ENCODE measurements at places on chromosomes 7 and 10. TPM values are rescaled to one million over a fixed set of nuclear protein-coding genes. Genes with fewer than 3 reads are reported as not detected.

- DNase-seq: no peak
Measured at GRCh38 chr7:92827464-92828120, 8.8 kb downstream of the CDK6 start.

DNA sequence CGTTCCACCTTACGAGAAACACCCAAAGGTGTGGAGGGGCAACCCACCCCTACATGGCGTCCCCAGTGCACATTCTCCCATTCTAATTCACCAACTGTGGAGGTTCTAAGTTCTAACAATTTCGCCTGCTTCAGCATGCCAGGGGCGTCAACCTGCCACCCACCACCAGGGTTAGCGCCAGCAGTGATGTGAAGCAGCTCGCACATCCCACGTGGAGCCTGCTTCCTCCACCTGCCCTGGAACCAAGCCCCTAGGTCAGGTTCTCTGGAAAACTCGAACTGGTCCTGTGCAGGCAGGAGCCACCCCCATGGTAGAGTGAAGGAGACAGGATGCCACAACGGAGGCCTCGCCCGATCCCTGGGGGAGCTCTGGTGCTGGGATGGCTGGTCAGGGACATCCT is 33.3 kb upstream of the FXYD4 start:
- no peak for DNase-seq

Gene TBX20
- total RNA-seq: 1.8 TPM

DNA sequence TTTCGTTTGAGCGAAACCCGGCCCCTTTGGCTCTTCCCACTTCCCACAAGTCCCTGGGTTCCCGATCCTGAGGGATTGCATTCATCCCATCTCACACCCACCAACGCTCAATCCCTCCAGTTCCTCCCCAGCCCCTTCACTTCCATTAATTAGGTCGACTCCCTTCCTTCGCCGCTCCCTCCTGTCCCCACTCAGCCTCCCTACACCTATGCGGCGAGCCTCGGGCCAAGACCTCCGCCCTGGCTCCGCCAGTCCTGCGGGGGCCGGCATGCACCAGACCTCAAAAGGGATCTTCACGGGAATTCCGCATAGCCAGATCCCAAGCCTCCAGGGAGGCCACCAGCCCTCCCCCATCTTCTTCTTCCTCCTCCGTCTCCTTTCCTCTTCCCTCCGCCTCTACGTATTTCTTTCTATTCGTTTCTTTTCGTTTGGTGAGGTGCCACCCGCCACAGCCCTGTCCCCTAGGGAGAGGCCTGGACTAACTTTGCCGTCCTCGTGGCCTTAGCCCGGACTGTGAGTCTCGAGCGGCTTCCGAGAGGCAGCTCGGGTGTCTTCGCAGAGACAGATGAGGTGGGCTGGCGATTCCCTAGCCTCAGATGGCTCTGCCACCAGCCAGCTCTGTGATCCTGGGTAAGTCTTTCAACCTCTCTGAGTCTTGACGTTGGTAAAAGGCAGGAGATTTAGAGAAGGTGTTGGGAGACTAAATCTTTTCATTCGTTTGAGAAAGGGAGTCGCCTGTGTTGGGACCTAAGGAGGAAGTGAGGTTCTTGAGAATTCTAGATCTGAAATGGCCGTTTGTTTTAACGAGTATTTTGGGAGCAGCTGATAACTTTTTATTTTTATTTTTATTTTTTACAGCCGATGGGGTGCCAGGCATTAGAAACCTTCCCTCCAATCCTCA is 8.1 kb upstream of the LBX1 start:
- DNase-seq: no peak

DNA sequence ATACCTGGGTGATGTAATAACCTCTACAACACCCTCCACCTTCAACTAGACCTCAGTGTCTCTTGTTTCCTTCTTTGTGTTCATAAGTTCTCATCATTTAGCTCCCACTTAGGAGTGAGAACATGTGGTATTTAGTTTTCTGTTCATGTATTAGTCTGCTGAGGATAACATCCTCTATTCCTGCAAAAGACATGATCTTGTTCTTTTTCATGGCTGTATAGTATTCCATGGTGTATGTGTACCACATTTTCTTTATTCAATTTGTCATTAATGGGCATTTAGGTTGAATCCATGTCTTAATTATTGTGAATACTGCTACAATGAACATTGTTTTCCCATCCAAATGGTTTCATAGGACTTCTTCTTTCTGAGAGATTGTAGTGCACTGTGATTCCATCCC is 135.7 kb downstream of the MBL2 start:
- DNase-seq: no peak

DNA sequence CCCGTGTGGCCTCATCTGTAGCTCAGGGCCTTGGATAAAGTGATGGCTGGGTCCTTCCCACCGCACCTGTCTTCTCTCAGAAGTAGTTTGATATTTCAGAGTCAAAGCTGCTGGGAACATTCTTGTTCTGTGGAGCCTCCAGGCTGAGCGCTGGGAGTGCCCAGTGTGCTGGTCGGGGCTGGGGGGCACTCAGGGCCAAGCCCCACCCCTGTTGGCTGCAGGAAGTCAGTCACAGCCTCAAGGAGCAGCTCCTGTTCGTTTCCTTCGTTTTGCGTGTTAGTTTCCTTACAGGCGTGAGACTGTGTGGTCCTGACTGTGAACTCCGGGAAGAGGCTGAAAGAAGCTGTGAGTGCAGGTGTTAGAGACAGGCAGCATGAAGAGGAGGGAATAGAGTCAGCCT is 33.2 kb downstream of the POR start:
- DNase-seq: no peak

Gene ARMC3
- total RNA-seq: 0.23 TPM

GRCh38 chr7:151793531-151793951 is 83.4 kb downstream of the PRKAG2 start:
- no peak for DNase-seq

DNA sequence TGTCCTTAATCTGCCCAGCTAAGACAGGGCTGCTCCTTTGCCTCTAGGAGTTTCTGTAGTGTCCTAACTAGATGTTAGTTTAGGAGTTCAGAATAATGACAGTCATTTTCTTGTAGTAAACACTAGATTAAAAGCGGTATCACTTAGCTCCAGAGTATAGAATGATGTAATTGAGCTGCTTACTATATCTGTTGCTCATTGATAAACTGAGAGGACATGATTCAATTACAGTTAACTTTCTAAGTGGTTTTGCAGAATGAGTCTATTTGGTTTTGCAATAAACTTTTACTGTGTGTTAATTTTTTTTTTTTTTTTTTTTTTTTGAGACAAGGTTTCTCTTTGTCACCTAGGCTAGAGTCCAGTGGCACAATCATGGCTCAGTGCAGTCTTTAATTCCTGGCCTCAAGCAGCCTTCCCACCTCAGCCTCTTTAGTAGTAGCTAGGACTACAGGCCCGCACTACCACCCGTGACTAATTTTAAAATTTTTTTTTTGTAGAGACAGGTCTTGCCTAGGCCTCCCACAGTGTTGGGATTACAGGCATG is 1.8 kb downstream of the STMP1 start:
- no peak for DNase-seq

Gene NYAP1
- total RNA-seq: 0.72 TPM

Gene ZNF804B
- total RNA-seq: not detected

GRCh38 chr7:45401851-45402250 is 172.3 kb upstream of the ADCY1 start:
- DNase-seq: no peak

- DNase-seq: no peak
Measured at GRCh38 chr10:80691441-80691840, 153.7 kb downstream of the SH2D4B start.

Gene PCGF5
- total RNA-seq: 27.4 TPM

Gene LRRTM3
- 0.06 TPM for total RNA-seq

DNA sequence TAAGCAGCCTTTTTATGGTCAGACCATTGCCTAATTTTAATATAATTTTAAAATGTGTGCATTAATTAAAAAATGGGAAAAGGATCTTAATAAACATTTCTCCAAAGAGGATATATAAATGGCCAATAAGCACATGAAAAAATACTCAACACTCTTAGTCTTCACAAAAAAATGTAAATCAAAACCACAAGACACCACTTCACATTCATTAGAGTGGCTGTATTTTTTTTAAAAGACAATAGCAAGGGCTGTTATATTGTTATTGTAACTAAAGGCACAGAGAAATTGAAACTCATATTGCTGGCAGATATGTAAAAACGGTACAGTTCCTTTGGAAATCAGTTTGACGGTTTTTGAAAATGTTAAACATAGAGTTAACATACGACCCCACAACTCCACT is 3.2 kb upstream of the CROT start:
- no peak for DNase-seq

Gene TRIM50
- not detected for total RNA-seq

Gene SPDYE1
- not detected for total RNA-seq

DNA sequence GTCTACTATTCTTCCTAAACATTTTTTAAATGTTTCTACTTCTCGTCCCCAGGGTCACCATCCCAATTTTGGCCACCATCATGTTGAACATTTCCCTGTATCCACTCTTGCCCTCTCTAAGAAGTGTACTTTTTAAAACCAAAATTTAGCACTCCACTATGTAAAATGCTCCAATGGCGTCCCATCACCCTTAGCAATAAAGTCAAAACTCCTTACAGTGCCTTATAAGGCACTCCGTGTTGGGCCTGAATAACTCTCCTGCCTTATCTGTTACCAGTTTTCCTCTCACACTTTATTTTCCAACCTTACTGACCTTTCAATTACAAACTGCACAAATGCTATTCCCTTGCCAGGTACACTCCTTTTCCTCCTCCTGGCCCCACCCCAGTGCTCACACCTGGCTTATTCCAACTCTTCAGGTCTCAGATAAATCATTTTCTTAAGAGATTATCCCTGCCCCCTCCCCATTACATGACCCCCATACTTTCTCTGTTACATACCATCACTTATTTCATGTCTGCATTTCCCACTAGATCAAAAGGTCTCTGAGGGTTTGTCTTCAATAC is 1.3 kb downstream of the TMEM168 start:
- no peak for DNase-seq

Gene PRSS37
- total RNA-seq: not detected

DNA sequence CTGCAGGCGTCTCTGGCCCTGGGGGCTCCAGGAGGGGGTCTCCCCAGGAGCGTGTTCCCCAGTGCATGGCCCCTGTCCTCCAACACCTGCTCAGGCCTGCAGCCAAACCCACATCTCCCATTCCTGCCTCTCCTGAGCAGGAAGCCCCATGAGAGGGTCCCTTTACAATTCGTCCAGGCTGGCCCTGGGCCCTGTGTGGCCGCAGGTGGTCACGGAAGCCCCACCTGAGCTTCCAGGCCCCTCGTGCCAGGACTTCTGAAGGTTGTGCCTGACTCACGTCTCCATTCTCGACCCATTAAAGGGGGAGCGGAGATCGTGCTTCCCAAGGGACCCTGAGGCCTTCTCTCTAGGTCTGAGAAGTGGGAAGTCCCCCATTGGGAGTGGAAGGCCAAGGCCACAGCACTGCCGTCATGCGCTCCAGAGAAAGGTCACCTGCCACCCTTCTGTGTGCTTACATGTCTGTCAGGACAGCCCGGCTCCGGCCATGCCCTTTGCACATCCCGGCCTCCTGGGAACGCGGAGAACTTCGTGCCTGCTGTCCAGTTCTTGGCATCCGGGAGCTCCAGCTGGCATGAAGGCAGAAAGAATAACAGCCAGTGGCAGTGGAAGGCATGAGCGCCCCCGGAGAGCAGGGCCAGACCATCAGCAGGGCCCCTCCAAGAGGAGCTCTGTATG is 382.3 kb downstream of the DNAJB6 start:
- DNase-seq: no peak

Gene SH2B2
- 13.6 TPM for total RNA-seq

Gene MRC1
- total RNA-seq: not detected

DNA sequence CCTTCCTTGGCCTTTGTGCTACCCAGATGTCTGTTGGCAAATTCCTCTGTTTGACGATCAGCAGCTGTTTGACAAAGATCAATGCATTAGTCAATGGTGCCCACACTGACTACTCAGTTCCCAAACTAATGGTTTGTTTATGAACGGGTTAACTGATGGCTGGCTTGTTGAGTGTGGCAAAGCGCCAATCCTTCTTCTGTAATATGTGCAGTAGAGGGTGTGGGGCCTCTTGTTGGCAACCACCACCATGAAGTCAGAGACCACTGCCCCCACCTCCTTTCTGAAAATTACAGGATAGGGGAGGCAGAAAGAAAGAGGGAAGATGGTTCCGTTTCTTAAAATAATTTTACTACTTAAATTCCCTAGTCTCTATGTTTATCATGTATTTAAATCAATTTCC is 2.6 kb upstream of the PLCE1 start:
- DNase-seq: no peak

Measured in epithelial cell of proximal tubule (primary cell).